ENCODE measurements at places on chromosomes 1 and 21.

DNA sequence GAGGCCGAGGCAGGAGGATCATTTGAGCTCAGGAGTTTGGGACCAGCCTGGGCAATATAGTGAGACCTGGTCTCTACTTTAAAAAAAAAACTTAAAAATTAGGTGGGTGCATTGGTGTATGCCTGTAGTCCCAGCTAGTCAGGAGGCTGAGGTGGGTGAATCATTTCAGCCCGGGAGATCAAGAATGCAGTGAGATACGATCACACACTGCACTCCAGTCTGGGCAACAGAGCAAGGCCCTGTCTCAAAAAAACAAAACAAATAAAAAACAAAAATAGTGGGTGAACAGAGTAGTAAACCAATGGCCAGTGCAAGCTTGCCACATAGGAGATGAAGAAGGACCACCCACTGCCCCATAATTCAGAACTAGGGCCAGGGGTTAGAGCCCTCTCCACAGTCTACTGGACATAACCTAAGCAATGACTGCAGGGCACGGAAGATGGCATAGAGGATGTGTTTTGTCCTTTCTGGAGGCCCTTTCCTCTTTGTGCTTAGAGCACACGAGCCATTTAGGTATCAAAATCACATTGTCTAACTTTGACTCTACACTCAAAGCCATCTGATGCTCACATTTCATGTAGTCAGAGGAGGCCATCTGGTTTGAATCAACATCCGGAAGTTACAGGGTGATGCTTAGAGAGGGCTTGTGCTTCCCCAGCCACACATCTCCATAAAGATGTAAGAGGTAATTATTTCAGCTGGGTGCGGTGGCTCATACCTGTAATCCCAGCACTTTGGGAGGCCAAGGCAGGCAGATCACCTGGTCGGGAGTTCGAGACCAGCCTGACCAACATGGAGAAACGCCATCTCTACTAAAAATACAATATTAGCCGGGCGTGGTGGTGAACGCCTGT, 12.6 kb downstream of the CD2 start:
- DNase-seq: no peak

GRCh38 chr1:6962478-6962995, 177.3 kb downstream of the CAMTA1 start:
- peak; percentile 49 for DNase-seq

- DNase-seq: no peak
Measured at GRCh38 chr1:111015222-111015621, 51.5 kb upstream of the LRIF1 start.

GRCh38 chr1:218303176-218303879, 18.2 kb downstream of the RRP15 start:
- no peak for DNase-seq

- DNase-seq: no peak
Measured at GRCh38 chr1:202953392-202953791, 4.7 kb downstream of the ADIPOR1 start.
